ENCODE measurements at places on chromosomes 2 and 18.

DNA sequence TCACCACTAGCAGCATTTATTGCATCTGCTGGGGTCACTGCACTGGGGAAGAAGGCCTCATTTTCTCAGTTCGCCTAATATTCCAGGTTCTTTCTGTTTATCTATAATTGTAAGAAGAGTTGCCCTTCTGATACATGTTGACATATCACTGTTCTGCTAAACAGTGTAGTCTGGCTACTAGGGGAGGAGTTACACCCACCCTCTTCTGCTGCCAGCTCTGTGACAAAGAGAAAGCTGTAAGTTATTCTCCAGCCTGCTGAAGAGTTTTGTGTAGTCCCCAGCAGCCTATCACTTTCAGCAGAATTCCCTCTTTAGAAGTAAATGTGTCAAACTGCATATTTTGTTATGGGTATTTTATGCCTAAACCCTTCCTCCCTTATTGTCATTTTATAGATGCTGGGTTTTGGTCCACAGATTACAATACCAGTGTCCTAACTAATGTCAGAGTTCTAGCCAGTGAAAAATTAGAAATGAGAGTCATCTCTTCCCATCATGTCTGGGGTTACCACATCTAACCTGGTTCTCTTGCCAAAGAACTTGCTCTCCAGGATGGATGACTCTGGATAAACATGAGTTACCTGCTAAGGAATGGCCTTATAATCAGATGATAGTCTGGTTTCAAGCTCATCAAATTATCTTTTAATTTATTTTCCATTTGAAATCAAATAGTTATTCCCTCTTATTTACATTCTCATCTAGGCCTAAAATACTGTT lies 5.6 kb upstream of the MBOAT2 start:
- no peak for DNase-seq

DNA sequence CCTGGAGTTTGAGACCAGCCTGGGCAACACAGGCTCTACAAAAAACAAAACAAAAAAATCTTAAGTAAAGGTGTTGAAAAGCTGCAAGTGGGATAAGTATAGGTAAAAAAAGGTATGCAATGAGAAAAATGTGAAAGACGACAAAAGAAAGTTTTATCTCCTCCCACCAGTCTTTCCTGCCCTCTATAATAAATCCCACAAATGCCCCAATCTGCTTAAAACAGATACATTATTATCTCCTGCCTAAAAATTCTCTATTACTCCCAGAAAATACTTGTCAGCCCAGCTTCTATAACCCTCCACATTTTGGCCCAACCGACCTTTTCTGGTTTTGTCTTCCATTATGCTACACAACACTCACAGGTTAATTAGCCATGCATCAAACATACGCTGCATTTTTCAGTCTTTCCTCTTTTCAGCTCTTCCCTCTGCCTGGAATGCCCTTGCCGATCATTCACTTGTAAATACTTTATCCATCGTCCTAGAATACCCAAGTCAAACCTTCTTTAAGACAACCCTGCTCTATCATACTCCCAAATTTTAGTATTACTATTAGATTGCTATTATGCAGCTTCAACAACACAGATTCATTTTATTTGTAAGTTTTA lies 10.8 kb downstream of the ASXL2 start:
- DNase-seq = no peak

DNA sequence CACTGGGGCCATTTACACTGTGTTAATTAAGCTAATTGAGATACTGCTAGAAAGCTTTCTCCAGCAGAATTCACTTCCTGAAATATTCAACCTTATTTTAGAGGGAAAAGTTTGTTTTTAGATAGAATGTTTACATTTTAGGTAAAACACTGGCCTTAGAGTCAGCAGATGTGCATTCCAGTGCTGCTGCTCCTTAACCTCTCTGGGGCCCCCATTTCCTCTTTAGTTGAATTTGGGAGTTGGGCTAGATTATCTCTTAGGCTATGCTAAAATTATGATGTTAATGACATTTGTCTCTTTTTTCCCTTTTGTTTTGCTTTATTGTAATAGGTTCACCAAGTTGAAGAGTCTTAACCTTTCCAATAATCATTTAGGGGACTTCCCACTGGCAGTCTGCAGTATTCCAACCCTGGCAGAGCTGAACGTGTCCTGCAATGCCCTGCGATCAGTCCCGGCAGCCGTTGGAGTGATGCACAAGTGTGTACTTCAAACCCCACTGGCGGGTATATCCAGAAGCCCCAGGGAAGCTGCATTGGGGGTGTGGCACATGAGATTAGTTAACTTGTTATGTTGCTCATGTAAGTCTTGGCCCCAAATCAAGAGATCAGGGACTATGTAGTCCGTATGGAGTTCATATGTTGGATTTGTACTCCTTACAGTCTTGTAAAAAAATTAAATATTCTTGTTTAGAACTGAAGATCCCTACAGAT lies 179.5 kb downstream of the PHLPP1 start:
- no peak for DNase-seq

DNA sequence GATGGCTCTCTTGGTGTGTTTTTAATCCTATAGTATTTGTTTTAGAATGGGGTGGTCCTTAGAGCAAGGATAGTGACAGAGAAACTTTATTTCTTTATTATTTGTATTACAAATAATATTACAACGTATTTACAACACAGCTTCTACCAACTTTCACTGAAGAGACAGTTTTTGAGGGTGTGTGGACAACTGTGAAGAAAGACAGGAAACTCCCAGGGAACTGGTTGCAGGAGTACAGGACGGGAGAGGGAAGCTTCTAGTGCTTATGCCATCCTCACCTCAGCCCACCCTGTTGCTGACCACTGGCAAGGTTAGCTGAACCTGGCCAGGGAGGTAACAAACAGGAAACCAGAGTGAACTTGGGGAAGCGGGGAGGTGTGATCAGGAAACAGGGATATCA lies 251.7 kb downstream of the BCL11A start:
- DNase-seq = no peak

- no peak for DNase-seq
Measured at GRCh38 chr2:554444-554843, 122.8 kb downstream of the TMEM18 start.

DNA sequence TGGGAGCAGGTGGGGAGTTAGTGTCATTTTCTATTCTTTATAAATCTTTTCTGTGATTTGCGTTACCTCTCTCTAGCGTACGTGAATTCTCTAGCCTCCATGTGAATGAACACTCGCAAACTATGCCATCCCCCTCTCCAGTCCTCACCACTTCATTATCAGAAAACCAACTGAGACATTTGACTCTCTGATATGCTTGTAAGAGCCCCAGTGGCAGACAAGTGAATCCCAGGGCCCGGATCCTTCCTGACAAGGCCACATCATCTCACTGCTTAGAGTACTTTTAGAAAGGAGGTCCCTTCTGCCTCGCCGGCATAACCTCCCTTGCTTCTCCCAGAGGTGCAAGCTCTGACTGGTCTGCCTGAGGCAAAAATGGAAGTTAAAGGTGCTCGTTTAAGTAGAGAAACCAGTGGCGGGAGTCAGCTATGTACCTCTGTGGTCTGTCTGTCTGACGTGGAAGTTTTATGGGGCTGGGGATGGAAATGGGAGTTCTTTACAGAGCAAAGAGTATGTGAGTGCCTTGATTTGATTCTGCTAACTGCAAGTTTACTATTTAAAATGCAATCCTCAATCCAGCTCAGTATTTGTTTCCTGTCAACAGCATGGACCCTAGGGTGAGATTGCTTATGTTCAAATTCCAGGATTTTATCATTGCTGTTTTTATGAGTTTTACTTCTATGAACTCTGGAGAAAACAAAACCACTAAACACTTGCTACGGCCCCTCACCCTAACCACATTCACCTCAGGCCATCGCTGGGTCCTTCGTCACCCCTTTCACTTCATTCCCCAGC lies 114.9 kb upstream of the MSTN start:
- no peak for DNase-seq

DNA sequence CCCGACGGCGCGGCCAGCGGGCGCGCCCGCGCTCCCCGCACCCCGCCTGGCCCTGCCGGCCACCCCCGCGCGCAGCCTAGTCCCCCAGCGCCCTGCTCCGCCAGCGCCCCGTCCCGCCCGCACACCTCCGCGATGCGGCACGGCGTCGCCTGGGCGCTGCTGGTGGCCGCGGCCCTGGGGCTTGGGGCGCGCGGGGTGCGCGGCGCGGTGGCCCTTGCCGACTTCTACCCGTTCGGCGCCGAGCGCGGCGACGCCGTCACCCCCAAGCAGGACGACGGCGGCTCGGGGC lies 232 bp downstream of the SNED1 start:
- DNase-seq = no peak

DNA sequence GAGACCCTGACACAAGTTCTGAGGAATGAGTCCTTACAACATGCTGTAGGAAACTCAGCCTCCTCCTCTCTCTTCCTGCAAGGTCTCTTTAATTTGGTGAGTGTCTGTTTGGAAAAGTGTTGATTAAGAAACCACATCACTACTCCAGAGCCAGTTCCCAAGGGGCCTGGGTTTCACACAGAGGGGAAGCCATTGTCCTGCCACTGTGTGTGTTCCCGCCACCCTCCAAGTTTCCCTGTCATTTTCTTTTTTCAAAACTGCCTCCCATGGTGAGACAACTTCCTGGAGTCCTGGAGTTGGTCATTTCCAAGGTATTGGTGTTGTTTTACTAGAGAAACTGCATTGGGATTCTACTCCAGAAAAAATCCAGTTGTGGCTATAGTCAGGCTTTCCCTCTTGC lies 232.0 kb upstream of the PARD3B start:
- DNase-seq = no peak

GRCh38 chr18:596288-596881 lies 403 bp upstream of the CLUL1 start:
- DNase-seq = no peak

- DNase-seq = no peak
Measured at GRCh38 chr18:35334212-35334611, 10.0 kb downstream of the ZNF24 start.

GRCh38 chr2:233031556-233032500 lies 644 bp upstream of the NEU2 start:
- no peak for DNase-seq

DNA sequence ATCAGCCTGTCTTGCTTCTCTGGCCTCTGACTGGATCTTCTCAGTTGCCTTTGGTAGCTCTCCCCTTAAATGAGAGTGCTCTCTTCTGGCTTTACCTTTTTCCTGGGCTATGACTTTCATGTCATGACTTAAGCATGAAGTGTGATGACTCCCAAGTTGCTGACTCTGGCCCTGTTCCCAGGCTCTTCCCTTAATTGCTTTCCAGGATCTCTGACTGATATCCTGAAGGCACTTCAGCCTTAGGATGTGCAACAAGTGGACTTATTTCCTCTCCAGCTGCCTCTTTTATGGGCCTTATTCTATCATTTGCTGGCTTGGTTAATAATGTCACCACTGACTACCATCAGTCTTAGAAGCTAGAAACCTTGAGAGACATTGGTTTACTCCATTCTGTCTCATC lies 17.4 kb downstream of the SEMA4F start:
- no peak for DNase-seq

- DNase-seq = no peak
Measured at GRCh38 chr18:9810994-9811705, 74.6 kb upstream of the TXNDC2 start.

DNA sequence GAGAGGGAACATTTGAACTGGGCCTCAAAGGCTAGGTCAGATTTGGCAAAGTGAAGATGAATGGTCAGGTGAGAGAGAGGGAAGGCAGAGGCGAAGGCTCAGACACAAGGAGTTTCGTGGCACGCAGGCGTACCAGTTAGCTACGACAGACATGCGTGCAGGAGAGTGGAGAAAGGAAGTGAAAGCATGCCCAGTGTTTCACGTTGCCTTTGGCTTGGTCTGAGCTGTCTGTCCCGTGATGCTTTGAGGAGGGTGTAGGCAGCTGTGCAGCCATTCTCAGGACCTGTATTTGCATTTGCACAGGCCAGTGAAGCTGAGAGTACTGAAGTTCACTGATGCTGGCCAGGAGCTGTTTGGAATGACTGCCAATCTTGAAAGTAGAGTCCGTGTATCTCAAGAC lies 69.5 kb downstream of the HNRNPLL start:
- no peak for DNase-seq

DNA sequence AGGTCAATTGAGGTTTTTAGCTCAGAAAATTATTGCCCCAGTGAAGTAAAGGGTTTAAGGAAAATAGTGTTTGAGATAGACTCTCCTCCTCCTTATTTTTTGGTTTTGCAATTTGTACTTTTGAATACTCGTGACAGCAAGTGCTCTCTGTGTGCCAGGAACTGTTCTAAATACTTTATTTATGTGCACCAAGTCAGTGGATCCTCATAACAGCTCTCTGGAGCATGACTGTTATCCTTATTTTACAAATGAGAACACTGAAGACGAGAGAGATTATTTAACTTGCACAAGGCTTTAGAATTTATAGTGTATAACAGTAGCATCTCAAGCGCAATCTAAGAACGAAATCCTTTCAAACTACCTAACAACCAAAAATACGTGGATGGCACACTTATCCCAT lies 24.7 kb downstream of the BABAM2 start:
- no peak for DNase-seq

- DNase-seq = no peak
Measured at GRCh38 chr2:144032566-144032965, 487.4 kb downstream of the ZEB2 start.

- DNase-seq = peak; percentile 7
Measured at GRCh38 chr2:10675131-10675530, 14.6 kb downstream of the NOL10 start.

- DNase-seq = no peak
Measured at GRCh38 chr2:207162316-207162715, 3.4 kb downstream of the KLF7 start.

GRCh38 chr2:46252891-46253659 lies 44.1 kb upstream of the EPAS1 start:
- no peak for DNase-seq

Measured in CD4-positive, alpha-beta T cell (primary cell).